ENCODE measurements at places on chromosomes 16 and 17.

- H3K4me3 ChIP-seq, result no peak overlapping the region
- no peaks in the 10 kb centered on the region for H3K4me1 ChIP-seq
- no peaks in the 10 kb centered on the region for H3K36me3 ChIP-seq
Observed at GRCh38 chr16:25151996-25152395, 40.5 kb downstream of the LCMT1 start.

- H3K27ac ChIP-seq, result no peak overlapping the region
- H3K4me1 ChIP-seq, result no peaks in the 10 kb centered on the region
- no peak for DNase-seq
- H3K27me3 ChIP-seq, result no peaks in the 10 kb centered on the region
- no peak overlapping the region for H3K4me3 ChIP-seq
- H3K36me3 ChIP-seq, result peaks cover 61% of the 10 kb centered on the region
Observed at GRCh38 chr16:70781800-70782199, 19.2 kb downstream of the VAC14 start.

DNA sequence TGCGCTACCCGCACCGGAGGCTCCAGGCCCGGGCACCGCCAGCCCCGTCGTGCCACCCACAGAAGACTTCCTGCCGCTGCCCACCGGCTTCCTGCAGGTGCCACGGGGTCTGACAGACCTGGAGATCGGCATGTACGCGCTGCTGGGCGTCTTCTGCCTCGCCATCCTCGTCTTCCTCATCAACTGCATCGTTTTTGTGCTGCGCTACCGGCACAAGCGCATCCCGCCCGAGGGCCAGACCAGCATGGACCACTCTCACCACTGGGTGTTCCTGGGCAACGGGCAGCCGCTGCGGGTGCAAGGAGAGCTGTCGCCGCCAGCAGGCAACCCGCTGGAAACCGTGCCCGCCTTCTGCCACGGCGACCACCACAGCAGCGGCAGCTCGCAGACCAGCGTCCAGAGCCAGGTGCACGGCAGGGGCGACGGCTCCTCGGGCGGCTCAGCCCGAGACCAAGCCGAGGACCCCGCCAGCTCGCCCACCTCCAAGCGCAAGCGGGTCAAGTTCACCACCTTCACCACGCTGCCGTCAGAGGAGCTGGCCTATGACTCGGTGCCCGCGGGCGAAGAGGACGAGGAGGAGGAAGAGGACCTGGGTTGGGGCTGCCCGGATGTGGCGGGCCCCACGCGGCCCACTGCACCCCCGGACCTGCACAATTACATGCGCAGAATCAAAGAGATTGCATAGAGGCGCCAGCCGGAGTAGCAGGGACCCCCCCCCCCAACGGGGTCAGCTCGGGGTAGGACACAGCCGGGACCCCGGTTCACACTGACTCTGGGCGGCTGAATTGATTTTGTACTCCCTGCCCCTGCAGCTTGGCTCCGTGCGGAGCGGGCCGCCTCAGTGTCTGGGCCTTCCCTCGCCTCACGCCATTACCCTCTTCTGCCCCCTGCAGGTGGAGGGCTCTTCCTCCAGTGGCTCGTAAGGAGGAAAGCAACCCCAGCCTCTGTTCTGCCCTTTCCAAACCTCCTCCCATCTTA lies 58.5 kb downstream of the TMEM132E start:
- peaks cover 3% of the 10 kb centered on the region for H3K4me1 ChIP-seq
- H3K36me3 ChIP-seq, result no peaks in the 10 kb centered on the region
- no peak overlapping the region for H3K27ac ChIP-seq
- no peak overlapping the region for H3K4me3 ChIP-seq

DNA sequence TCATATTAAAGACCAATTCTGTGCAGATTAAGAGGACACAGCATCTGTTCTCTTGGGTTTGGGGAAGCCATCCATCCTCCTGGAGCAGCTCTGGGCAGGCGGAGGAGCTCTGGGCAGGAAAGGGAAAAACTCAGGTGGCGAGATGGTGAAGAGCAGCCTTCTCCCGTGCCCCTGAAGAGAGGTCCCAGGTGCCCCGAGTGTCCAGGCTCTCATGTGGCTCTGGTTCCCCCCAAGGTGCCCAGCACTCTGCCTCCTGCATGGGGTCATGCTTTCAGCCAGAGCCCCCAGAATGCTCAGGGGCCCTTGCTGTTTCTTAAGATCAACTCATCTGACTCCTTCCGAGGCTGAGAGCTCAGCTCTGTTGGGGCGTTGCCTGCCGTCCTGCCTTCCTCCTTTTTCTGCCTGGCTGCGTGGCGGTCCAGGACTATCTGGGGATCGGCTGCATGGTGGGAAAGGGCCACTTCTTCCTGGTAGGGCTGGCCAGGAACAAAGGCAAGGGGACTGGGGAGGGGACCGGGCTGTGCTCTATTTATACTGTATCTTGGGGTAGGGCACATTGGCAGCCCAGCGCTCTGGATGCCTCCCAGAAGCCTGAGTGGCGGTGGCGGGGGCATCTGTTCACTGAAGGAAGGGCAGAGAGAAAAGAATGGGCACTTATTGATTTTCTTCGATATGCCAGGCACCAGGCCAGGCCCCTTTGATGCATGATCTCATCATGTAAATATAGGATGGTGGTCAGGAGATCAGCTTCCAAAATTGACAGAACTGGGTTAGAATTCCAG lies 103.2 kb upstream of the SDK2 start:
- no peak overlapping the region for H3K27ac ChIP-seq

DNA sequence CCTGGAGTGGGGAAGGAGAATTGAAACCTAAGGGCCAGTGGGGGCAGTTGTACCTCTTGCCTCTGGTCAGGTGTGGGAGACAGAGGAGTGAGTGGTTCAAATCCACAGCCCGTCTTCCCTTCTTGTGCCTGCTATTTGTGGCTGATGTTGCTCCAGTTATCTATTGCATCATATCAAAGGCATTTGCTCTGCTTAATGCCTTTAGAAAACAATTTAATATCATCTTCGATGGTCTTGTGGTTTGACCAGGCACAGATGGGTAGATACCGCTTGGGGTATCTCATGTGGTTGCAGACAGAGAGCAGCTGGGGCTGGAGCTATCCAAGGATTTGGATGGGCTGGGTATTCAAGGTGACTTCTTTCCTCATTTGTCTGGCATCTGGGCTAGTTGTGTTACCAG lies 376.1 kb upstream of the RBFOX1 start:
- no peak overlapping the region for H3K4me3 ChIP-seq
- no peaks in the 10 kb centered on the region for H3K27me3 ChIP-seq
- H3K36me3 ChIP-seq, result no peaks in the 10 kb centered on the region
- H3K4me1 ChIP-seq, result no peaks in the 10 kb centered on the region
- no peak for DNase-seq

All from endothelial cell of umbilical vein (primary cell).